KBM-7 (cell line): ENCODE measurements at places on chromosomes 16 and 17.

DNA sequence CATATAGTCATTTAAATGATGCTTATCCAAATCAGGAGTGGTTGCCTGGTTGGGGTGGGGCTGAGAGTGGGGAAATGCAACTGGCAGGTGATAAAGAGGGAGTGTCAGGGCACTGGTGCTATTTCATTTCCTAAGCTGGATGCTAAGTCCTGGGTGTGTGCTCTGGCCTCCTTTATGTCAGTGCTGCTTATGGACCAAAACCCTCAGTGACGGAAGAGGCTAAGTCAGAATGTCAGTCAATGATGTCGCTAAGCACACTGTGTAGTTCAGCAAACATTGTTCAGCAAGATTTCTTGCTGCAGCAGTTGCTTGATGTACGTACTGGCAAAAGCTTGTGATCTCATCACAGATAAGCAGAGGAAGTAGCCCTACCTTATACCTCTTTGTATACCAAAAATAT, 16.4 kb upstream of the FLCN start:
- no peak for DNase-seq

DNA sequence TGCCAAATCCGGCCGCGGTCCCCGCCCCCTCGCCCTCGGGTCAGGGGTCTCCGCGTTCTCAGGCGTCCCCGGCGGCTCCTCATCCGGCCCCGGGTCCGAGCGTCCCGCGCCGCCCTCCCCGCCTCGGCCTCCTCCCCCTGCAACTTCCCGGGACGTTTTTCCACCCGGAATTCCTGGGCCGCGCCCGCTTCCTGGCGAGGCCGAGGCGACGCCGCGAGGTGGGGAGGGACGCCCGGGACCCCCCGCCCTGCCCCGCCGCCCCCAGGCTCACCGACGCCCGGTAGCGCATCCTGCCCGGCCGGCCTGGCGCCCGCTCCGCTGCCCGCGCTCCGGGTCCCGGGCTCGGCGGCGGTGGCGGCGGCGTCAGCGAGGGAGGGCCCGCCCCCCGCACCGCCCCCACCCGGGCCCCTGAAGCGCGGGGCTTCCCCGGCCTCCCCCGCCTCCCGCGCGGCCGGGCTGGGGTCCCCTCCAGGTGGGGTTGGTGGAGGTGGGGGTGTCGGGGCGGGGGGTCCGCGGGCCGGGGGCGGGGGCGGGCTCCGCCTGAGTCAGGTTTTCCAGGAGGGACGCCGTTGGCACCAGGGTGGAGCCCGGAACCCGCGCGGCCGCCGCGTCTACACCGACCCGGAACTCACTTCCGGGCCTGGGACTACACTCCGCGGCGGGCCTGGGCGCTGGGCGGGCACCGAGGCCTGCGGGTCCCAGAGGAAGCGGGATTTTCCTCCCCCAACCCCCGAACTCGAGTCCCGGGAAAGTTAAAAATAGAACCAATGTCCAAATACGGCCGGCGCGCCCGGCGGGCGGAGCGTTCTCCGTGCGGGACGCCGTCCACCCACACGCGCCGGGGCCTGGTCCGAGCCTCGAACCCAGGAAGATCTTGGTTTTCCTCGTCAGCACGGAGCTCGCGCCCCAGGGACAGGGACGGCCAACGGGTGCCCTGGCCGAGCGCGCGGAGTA, 6.8 kb downstream of the MYO1C start:
- DNase-seq = peak; percentile 34

- no peak for DNase-seq
Observed at GRCh38 chr17:12201294-12201880, 180.7 kb downstream of the MAP2K4 start.

DNA sequence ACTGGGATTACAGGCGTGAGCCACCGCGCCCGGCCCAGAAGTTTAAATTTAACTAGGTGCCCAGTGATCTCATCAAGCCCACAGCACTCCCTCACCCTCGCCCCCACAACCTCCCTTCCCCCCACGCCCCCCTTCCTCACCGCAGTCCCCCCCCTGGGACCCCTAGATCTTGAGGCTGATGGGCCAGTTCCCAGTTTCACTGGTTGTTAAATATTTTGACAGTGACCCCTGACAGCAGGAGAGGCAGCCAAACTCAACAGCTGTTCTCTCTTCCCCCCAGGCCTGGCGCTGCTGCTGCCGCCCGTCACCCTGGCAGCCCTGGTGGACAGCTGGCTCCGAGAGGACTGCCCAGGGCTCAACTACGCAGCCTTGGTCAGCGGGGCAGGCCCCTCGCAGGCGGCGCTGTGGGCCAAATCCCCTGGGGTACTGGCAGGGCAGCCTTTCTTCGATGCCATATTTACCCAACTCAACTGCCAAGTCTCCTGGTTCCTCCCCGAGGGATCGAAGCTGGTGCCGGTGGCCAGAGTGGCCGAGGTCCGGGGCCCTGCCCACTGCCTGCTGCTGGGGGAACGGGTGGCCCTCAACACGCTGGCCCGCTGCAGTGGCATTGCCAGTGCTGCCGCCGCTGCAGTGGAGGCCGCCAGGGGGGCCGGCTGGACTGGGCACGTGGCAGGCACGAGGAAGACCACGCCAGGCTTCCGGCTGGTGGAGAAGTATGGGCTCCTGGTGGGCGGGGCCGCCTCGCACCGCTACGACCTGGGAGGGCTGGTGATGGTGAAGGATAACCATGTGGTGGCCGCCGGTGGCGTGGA, 15.6 kb downstream of the QPRT start:
- no peak for DNase-seq

DNA sequence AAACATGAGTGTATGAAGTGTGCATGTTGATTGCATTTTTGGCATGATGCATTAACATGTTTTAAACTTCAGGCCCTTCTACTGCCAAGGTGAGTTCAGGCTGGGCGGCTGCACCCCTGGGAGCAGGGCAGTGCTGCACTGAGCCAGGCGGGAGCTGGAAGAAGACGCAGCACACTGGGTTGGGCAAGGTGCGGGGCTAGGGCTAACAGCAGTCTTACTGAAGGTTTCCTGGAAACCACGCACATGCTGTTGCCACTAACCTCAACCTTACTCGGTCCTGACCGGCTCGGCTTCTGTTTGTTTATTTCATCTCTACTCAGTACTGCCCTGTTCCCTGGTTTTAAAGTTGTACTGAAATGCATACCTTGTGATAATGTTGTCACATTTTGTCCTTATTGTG, 61.0 kb downstream of the MAP2K4 start:
- DNase-seq = no peak

DNA sequence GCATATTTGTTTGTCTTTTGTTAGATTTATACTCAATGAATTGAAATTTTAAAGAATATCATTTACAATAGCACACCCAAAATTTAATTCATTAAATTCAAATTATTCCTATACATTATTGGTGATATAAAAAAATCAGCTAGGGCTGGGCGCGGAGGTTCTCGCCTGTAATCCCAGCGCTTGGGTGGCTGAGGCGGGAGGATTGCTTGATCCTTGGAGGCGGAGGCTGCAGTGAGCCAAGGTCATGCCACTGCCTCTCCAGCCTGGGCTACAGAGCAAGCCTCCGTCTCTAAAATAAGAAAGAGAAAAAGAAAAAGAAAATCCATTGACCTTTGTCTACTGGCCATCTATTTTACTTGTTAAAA, 4.5 kb upstream of the PRDM7 start:
- DNase-seq = no peak

GRCh38 chr17:32654324-32654723, 167.5 kb downstream of the CDK5R1 start:
- DNase-seq = no peak

DNA sequence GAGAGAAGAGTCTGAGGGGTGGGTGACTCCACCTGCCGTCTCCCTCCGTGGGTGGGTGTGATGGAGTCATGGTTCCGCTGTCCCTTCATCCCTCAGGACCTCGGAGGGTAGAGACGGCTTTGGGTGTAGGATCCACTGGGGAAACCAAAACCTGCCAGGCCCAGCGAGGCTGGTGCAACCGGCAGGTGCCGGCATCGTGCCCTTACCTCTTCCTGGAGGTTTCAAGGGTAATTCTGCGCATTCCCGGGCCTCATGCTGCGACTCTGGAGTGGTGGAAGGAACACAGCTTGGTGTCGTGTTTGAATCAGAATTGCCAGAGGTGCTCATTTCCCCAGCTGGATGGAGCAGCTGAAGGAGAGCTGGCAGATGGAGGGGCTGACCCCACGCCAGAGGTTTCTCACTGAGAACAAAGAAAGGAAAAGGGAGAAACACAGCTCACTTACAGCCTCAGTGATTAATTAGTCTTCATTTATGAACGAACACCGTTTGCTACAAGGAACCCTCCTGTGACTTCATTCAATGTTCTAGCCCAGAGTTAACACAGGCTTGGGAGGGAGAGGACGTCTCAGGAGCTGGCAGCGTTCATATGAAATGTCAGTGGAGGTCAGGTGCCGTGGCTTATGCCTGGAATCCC, 16.3 kb upstream of the ATP2A3 start:
- DNase-seq = no peak

DNA sequence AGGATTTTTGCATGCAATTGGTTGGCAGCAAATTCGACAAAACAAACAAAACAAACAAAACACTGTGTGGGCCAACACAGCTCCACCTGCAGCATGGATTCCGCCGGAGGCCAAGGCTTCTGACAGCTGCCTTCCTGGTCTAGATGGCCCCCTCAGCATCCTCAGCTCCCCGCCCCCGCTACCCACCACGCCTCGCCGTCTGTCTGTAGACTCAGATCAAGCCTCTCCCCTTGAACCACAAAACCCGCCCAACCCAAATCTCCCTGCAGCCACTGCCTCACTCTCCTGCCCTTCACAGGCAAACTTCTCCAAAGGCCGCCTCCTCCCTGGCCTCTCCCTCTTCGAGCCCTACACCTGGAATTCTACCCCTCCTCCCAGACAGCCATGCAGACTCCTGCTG, 57.9 kb downstream of the RTN4RL1 start:
- DNase-seq = no peak

GRCh38 chr16:381789-382717, at the start of gene PGAP6:
PGAP6 (minus strand) TSS chr16:381978; CDS start chr16:381821, 157 bp downstream.
- no peak for DNase-seq

- no peak for DNase-seq
Observed at GRCh38 chr17:80443916-80444643, 29.1 kb downstream of the ENDOV start.

DNA sequence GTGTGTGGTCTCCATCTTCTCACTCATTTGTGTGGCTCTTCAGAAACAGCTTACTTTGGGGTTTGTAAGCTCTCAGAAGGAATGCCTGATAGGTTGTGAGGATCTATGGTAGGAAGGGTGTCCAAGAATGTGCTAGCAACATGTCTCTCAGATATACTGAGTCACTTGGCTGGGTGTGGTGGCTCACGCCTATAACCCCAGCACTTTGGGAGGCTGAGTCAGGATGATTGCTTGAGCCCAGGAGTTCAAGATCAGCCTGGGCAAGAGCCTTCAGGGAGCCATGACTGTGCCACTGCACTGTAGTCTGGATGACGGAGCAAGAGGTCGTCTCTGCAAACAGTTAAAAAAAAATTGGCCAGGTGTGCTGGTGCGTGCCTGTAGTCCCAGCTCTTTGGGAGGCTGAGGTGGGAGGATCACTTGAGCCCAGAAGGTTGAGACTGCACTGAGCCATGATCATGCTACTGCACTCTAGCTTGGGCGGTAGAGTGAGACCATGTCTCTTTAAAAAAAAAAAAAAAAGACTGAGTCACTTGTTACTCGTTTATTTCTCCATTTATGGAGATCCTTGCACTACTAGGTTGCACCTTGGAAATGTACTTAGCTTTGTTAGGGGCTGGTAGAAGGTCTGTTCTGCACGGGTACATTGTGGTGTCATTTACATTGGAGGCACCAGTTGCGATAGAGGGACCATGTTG, 232.0 kb downstream of the SNX29 start:
- no peak for DNase-seq

DNA sequence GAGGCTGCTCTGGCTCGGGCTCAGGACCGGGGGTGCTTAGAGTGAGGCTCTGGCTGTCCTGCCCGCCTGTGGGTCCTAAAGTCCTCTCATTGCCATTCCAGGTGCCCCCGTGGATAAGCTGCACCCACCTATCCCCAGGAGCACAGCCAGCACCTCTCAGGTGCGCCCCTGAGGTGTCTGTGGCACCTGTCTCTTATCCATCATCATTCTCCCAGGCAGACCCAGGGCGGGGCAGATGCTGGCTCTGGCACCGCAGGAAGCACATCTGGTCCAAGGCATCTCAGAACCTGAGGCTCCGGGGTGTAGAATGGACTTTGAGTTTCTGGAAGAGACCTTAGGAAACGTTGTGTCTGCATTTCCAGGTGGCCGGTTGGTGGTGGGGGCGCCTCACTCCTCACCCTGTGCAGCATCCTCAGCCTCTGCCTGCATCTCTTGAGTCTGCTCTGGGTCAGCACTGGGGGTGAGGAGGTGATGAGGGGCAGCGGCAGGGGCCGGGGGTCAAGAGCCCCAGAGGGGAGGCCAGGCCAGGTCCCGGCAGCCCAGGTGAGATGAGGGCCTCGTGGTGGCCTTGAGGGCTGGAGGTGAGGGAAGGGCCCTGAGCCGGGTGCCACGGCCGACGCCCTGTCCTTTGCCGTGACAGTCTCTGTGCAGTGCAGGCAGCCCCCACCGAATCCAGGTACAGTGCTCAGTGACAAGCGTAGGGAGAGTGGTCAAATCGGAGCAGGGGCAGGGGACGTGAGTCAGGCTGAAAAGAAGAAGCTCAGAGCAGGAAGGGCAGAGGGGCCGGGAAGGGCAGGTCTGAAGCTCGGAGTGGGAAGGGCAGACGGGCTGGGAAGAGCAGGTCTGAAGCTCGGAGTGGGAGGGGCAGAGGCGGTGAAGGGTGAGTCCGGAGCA, 173.5 kb downstream of the NPIPB11 start:
- DNase-seq = no peak

DNA sequence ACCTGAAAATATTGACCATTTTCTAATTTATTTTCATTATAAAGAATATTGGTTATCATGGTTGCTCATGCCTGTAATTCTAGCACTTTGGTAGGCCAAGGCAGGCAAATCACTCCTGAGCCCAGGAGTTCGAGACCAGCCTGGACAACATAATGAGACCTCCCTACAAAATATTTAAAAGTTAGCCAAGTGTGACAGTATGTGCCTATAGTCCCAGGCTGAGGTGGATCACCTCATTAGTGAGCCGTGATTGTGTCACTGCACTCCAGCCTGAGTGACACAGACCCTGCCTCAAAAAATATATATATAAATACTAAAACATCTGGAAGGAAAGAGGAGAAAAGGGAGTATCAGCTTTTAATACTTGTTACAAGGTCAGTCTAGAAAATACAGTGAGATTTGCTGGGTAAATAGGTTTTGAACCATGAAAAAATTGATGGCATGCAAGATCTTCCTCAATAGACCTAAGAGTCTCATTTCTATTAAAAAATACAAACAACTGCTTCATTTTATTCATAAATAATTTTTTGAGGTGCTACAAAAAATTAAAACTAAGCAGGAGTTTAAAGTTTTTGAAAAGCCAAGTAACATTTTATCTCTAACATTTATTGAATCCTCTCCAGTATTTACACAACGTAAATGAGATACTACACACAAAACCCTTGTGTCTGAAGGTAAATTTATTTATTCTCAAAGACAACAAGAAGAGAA, 47.7 kb downstream of the TUBD1 start:
- no peak for DNase-seq

GRCh38 chr17:51046514-51047384, 73.9 kb downstream of the SPAG9 start:
- no peak for DNase-seq
